ENCODE measurements at places on chromosomes 5 and 9.

DNA sequence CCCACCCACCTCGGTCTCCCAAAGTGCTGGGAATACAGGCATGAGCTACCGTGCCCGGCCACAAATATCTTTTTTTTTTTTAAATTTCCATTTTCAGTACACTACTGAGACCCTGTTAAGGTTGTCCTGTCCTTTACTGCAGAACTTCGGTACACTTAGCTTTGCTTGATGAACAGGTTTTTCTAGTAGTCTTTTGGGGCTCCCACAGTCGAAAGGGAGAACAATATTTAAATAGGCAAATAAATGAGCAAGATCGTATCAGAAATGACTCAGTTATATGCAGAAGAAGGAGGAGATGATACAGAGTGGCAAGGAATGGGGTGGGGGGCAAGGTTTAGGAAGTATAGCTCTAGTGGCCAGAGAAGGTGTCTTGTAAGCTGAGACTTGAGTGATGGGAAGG, 52.7 kb downstream of the MSX2 start:
- DNase-seq, result no peak

- no peak for DNase-seq
These were observed 204.7 kb upstream of the RFX3 start for GRCh38 chr9:3730511-3730922.

DNA sequence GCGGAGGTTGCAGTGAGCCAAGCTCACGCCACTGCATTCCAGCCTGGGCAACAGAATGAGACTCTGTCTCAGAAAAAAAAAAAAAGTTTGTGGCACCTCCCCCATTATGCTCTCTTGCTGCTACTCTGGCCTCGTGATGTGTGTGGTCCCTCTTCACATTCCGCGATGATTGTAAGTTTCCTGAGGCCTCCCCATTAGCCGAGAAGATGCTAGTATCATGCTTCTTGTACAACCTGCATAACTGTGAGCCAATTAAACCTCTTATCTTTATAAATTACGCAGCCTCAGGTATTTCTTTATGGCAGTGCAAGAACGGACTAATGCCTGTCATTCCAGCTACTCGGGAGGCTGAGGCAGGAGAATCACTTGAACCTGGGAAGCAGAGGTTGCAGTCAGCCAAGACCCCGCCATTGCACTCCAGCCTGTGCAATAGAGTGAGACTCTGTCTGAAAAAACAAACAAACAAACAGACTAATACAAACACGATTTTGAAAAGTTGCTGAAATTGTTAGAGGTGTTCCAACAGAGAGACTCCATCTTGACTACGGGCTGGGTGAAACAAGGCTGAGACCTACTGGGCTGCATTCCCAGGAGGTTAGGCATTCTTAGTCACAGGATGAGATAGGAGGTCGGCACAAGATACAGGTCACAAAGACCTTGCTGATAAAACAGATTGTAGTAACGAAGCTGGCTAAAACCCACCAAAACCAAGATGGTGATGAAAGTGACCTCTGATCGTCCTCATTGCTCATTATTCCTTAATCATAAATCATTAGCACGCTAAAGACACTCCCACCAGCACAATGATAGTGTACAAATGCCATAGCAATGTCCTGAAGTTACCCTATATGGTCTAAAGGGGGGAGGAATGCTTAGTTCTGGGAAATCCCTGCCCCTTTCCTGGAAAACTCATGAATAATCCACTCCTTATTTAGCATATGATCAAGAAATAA, 8.3 kb upstream of the AFF4 start:
- no peak for DNase-seq

DNA sequence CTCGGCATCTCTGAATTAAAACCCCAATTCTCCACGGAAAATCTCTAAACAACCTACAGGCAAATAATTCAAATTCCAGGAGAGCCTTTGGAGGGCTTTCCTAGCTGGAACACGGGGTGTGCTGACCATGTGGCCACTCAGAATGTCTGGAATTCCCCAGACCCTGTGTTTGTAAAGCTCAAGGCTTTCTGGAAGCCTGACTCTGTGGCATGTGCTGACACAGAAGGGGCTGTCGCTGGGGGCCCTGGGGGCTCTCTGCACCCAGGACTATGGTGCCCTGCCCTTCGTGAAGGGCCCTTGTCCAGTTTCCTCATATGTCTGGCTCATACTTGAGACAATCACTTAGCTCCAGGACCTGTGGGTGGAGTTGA, 29.0 kb upstream of the BOD1 start:
- no peak for DNase-seq

DNA sequence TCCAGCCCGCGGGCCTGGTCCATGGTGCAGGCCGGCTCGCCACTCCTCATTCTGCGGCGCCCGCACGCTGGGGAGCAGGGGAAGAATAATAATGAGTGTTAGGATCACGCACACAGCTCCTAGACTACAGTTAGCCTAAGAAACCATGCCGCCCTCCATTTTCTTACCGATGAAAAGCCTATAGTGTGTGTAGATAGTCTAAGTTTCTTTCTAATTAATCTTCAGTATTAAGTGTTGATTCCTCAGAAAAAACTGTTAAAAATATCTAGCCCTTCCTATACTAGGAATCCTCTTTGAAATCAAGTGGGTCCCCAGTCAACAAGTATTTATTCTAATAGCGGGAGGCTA, 9.3 kb downstream of the ZBED3 start:
- no peak for DNase-seq

GRCh38 chr9:131670247-131671132, 69.4 kb downstream of the RAPGEF1 start:
- DNase-seq, result no peak

- DNase-seq, result no peak
These were observed 2249.2 kb upstream of the C9orf72 start for GRCh38 chr9:29822458-29822857.

GRCh38 chr5:132640613-132641012, 17.4 kb upstream of the IL13 start:
- DNase-seq, result no peak

- peak; percentile 81 for DNase-seq
These were observed 40.2 kb downstream of the RXRA start for GRCh38 chr9:134366223-134367031.

- DNase-seq, result peak; percentile 48
These were observed 720.7 kb downstream of the TLE1 start for GRCh38 chr9:80968611-80969010.

GRCh38 chr5:36602704-36603321, 3.6 kb upstream of the SLC1A3 start:
- DNase-seq, result no peak

DNA sequence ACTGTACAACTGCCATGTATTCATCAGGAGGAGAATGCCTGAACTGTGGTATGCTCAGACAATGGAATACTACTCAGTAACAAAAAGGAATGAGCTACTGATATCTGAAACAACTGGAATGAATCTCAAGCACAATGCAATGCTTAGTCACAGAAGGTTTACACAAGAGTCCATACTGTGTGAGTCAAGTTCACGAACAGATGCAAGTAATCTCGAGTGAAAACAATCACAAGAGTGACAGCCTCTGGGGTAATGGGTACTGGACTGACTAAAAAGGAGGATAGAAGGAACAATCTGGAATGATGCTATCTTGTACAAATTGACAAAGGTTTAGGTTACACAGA, 19.5 kb upstream of the GOLGA1 start:
- no peak for DNase-seq

GRCh38 chr9:127406799-127407491, 10.0 kb downstream of the SLC2A8 start:
- no peak for DNase-seq

GRCh38 chr5:93572608-93573353, 8.2 kb downstream of the NR2F1-AS1 start:
- no peak for DNase-seq

DNA sequence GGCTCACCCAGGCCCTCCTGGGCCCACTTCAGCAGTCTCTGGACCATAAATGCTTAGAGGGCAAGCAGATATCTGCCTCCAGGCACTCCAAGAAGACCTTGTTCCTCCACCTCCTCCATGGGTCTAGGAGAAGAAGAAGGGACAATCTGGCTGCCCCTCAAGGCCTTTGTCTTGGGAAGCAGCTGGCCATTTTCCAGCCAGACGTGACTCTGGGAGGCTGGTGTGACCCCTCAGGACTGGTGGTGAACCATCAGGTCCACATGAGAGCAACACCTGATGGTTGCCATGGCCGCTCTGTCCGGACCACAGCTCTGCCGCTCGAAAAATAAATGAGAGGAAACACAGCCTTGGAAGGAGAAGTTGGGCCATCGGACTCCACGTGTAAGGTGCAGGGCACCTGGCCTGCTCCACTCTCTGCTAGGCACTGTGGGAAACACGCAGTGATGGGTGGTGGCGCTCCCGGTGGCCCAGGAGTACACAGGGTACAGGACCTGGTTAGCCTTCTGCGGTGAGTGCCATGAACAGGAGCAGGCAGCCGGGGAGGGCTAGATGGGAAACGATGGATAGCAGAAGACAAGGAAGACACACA, 3.0 kb upstream of the COL5A1 start:
- no peak for DNase-seq

GRCh38 chr5:56190497-56190896, 42.6 kb downstream of the ANKRD55 start:
- no peak for DNase-seq

DNA sequence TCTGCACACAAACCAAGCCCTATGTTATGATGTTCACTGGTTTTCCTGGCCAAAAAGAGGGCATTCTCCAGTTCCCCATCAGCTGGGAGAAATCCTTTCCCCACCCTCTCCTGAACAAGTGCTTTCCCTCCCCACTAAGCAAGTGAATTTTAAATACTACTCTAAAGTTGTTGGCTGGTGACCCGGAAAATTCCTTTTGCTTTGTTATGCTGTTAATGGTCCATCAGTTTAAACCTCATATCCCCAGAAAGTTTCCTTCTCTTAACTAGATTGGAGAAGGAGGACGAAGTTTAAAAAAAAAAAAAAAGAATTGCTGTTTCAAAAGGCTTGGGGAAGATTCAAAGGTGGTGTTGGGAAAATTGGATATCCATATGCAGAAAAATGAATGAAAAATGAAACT, 21.9 kb upstream of the SPRY4 start:
- no peak for DNase-seq

- no peak for DNase-seq
These were observed 81.6 kb upstream of the ANKH start for GRCh38 chr5:14953075-14953607.

DNA sequence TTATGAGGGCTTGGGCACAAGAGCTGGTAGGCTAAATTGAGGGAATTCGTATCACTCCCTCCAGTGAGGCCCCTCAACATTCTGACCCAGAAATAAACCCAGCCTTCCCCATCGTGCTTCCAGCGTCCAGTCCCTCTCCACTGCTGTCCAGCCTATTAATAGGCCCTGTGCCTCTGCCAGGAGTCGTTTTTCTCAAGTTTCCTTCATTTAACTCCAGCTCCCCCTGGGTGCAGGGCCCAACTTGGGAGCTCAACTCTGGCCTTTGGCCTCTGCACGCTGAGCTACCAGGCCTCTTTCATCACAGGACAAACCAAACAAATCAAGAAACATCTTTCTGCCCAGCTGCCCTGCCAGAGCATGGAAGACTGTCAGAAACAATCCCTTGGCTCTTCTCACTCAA, 10.0 kb downstream of the HBEGF start:
- DNase-seq, result no peak

DNA sequence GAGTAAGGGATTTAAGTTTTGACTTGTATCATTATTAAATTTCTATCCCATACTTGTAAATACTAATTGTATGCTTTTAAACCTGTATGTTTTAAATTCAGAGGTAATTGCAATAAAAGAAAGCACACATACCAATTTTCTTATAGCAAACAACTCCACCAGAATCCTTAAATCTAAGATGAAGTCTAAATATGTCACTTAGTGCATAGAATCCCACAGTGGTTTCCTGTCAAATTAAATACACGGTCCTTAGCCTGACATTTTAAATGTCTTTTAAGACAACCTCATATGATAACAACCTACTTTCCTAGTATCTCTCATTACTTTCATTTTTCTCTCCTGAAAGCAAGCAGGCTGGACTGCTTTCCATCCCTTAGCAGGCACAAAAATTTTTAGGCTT, 52.0 kb downstream of the JMY start:
- DNase-seq, result no peak

GRCh38 chr5:10635257-10635866, 71.5 kb downstream of the ANKRD33B start:
- no peak for DNase-seq

- DNase-seq, result no peak
These were observed 35.6 kb downstream of the CCL28 start for GRCh38 chr5:43376496-43377140.

- no peak for DNase-seq
These were observed 238.5 kb upstream of the PIK3R1 start for GRCh38 chr5:67976891-67977601.

- no peak for DNase-seq
These were observed 36.3 kb downstream of the TSTD2 start for GRCh38 chr9:97596906-97597305.

- DNase-seq, result no peak
These were observed 22.8 kb upstream of the GFPT2 start for GRCh38 chr5:180375955-180376354.

GRCh38 chr5:113776168-113776567, 262.7 kb downstream of the YTHDC2 start:
- no peak for DNase-seq

DNA sequence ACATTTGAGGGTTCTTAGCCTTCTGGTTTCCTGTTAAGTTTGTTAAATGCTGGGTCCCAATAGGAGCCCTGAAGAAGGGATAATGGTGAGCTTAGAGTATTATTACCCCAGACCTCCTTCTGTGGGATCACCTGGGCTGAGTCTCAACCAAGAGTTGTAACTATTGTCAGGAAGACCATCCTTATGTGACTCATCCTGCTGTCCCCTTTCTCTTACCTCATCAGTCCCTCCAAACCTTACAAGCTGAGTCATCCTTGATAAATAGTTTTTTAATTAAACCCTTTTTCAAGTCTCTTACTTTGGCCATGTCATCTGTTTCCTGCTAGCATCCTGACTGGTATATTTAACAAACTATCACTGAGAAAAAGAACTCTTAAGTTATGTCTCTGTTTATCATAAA, 502.8 kb downstream of the LRRC70 start:
- DNase-seq, result no peak

GRCh38 chr5:54387659-54388232, 67.8 kb upstream of the HSPB3 start:
- DNase-seq, result peak; percentile 52

- DNase-seq, result no peak
These were observed 284.5 kb upstream of the POU5F2 start for GRCh38 chr5:94025788-94026473.

GRCh38 chr9:136013524-136014034, 52.4 kb upstream of the UBAC1 start:
- DNase-seq, result no peak

DNA sequence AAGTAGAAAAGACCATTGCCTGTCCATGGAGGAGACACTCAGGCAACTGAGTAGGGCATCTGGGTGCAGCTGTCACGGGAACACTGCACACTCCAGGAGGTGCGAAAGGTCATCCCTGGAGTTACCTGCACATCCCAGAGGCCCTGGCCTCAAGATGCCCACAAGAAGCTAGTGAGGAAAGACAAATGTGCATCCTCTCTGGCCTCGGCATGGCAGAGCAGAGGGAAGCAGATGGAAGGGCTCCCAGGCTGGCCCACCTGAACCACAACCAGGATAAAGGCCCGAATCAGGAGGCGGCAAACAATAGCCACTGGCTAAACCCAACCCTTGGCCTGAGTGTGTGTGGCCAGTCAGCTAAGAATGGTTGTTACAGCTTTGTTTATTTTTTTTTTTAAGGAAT, 231.7 kb downstream of the SYK start:
- DNase-seq, result no peak

All from stromal cell of bone marrow (primary cell).